ENCODE measurements at places on chromosomes 2 and 18.

DNA sequence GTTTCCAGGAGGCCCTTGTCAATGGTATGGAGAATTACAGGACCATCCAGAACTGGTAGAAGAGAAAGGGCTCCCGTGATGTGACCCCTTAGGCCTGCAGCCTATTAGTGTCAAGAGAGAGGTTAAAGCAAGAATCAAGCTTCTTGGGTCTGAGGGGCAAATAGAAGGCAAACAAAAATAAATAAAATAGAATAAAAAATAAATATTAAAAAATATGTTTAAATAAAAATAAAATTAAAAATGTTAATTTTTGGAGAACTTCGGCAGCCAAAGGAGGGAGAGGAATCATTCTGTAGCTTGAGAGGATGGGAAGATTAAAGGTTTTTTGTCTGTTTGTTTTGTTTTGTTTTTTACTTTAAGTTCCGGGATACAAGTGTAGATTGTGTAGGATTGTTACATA, 15.2 kb upstream of the TMEM178A start:
- DNase-seq = no peak

GRCh38 chr2:26455670-26456439, 22.1 kb downstream of the OTOF start:
- no peak for DNase-seq

DNA sequence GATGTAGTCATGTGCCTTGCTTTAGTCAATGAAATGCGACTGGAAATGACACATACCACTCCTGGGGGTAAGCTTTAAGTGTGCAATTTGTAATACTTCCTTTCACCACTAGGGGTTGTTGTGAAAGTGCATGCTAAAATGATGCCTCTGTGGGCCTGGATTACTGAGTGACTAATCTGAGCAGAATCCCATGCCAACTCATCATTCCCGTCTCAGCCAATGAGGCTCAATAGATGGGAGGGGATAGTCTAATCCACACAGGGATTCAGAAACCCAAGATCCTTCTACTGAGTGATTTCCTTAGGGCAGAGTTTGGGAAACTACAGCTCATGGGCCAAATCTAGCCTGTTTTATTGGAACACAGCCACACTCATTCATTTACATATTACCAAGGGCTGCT, 54.0 kb downstream of the HRH4 start:
- peak; percentile 49 for DNase-seq

DNA sequence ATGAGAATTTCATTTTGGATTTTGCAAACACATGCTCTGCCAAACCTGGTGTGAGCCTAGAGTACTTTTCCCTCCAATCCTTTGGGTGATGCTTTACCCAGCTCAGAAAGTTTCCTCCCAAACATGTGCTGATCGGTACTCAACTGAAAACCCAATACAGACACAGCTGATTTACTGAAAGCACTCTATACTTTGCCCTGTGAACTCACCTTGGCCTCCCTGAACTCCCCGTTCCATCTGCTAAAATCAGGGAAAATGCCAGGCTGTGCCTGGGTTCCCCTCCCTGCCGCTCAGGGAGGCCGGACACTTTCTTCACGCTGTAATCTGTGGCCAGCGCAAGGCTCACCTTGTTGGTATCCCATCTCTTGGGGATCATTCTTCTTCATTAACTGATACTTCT, 391.2 kb downstream of the CBLN2 start:
- no peak for DNase-seq

- peak; percentile 72 for DNase-seq
Observed at GRCh38 chr18:9631814-9632496, 17.6 kb upstream of the PPP4R1 start.

All from Caki2 (cell line).